ENCODE measurements at places on chromosomes 5 and 9. TPM values are rescaled to one million over a fixed set of nuclear protein-coding genes. Genes with fewer than 3 reads are reported as not detected.

Gene CARD9
- total RNA-seq = 6.9 TPM

Gene LCN12
- not detected for total RNA-seq

Gene SLC46A2
- total RNA-seq = 1.3 TPM

Gene KIF24
- 0.44 TPM for total RNA-seq

Gene MTRR
- 39.0 TPM for total RNA-seq

Gene IL3
- not detected for total RNA-seq

GRCh38 chr9:69485466-69485865, 160.5 kb downstream of the ENTREP1 start:
- DNase-seq = no peak

DNA sequence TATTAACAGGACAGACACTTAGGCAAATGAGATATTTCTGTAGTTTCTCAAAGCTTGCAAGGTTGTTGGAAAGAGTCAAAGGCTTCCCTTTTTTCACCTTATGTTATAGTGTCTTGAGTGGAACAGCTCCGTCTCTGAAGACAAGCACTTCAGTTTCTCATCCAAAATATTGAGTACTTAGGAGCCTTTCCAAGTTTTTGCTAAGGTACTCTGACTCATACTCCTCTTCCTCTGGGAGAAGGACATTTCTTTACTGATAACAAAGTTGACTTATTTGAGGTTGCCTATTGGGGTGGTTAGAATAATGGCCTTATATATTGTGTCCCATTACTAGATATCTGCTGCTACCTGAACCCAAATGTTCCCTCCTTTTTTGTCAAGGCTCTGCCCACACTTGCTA, 869.6 kb downstream of the MAT2B start:
- no peak for DNase-seq

DNA sequence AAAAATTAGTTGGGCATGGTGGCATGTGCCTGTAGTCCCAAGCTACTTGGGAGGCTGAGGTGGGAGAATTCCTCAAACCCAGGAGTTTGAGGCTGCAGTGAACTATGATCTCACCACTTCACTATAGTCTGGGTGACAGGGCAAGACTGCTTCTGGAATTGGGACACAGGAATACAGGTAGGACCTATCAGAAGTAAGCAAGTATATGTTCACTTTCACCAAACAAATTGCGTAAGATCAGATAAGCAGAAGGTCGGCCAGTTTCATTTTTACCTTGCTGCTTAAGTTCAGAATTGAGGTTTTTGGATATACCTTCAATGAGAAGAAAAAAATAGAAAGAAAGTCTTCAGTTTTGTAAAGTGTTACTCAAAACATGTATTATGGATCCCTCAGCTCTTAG, 171.7 kb downstream of the MAT2B start:
- DNase-seq = no peak

DNA sequence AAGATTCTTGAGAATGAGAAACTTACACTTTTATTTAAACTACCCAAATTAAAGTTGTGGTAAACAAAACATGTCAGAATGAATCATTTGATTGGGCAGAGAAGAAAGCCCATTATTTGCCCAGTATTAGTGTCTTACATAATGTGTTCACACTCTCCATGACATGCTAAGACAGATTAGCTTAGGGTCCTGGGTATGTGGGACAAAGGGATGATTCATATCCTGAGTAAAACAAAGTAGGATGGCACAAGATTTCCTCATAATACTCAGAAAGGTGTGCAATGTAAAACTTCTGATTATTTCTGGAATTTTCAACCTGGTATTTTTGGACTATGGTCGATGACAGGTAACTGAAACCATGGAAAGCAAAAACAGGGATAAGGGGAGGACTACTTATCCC, 183.9 kb upstream of the POU5F2 start:
- DNase-seq = no peak

- DNase-seq = no peak
Observed at GRCh38 chr9:107008447-107008846, 145.5 kb downstream of the ZNF462 start.

DNA sequence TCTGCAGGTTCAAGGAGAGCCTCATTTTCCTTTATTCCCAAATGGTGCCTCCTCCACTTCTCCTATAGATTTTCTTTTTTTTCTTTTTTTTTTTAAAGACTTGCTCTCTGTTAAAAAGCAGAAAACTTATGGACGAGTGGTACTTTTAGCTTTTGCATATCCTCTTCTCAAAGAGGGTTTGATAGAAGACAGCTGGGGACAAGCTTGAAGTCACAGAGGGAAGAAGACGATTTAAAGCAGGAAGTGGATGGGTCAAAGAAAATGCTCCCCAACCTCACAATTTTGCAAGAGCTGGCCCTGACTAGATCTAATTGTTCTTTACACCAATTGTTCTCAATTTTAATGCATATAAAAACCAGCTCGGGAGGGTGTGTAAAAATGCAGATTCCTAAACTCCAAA, 48.9 kb downstream of the APBA1 start:
- DNase-seq = no peak

DNA sequence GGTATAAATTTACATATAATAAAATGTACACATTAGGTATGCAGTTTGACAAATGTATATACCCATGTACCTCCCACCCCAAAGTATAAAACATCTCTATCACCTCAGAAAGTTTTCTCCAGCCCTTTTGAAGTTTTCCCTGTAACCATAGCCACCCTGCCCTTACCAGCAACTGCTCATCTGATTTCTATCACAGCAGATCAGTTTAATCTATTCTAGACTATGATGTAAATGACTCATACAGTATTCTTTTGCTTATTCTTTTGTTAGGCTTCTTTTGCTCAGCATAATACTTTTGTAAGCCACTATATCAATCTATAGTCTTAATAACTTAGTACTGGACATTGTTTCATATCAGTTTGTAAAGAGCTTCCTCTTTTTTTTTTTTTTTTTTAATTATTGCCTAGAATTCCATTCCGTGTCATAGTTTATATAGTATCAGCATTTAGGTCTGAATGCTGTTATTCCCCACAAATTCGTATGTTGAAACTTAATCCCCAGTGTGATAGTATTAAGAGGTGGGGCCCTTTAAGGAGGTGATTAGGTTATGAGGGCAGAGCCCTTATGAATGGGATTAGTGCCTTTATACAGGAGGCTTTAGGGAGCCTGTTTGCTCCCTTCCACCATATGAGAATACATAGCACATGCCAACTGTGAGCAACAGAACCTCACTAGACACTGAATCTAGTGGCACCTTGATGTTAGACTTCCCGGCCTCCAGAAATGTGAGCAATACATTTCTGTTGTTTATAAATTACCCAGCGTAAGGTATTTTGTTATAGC, 20.3 kb downstream of the MELK start:
- DNase-seq = no peak

DNA sequence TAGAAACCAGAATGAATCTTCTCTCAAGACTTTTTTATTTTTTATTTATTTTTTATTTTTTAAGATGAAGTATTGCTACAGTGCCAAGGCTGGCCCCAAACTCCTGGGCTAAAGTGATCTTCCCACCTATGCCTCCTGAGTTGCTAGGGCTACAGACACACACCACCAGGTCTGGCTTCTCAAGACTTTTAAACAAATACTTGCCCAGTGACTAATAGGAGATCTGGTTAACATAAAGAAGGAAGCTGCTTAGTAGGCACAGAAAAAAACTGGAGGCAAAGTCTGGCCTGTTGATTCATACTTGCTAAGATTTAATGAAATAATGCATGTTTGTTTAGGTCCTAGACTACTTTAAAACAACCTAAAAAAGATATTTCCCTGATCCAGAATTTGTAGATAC, 43.8 kb downstream of the SLC38A9 start:
- DNase-seq = no peak

Data from omental fat pad (tissue), 4 donors.